T-helper 1 cell (primary cell): ENCODE measurements at places on chromosomes 13 and 19.

GRCh38 chr13:78197231-78197630 is 278.6 kb upstream of the EDNRB start:
- no peak for DNase-seq

DNA sequence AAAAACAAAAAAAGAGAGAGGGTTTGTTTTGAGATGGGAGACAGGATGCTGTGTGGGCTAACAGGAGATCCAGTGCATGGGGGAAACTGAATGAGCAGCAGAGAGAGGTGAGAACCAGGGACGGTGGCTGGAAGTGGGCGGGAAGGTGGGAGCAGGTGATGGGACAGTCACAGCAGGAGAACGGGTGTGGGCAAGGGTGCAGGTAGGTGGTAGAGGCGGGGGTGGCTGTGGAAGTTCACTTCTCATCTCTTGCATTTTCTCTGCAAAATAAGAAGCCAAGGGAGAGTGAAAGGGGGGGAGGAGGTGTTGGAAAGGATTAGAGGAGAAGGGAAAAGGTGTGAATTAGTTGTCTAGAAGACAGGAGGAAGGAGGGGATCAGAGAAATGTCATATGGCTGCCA is 21.9 kb downstream of the FBXO17 start:
- DNase-seq: no peak

DNA sequence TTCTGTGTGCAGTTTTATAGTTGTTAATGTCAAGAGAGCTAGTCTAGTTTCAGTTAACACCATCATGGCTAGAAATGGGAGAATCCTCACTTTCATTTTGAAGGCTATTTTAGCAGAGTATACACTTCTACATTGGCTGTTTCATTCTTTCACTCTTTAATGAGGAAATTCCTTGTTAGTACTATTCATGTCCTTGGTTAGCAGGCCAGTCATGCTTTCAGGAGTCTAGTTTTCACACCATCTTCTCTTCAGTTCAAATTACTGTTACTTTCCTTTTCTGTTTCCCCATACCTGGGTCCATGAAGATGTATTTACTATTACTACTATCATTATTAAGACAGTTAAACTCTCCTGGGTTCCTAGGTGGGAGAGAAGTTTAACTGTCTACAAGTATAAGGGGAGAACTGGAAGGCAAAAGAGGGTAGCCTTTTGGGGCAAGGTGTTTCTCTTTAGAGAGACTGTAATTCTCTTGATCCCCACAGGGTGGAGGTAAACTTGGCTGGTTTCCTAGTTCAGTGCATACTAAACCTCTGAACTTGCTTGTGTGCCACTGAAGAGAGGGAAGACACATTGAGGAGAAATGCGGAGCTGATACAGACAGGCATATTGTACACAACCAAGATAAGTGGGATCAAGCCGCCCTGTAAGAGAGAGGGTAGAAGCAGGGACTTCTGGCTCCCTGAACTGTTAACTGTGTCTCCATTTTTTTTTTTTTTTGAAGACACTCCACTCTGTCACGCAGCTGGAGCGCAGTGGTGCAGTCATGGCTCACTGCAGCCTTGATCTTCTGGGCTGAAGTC is 41.3 kb upstream of the IGFL4 start:
- DNase-seq: no peak

GRCh38 chr13:94813920-94814475 is 101.7 kb upstream of the SOX21 start:
- no peak for DNase-seq

DNA sequence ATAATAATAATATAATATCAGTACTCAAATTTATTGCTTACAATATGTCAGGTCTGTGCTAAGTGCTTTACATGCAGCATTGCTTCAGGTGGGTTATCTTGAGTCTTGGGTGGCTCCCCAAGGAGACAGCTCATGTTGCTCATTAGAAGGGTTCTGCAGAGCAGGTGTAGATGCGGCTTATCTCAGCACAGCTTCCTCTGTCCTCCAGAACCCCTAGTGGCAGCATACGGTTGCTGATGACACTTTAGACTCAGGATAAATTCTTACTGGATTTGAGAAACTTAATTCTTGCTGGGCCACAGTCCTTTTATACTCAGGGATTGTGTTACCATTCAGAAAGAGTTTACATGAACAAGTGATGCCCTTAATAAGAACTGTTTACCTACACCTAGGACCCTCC is 8.9 kb downstream of the COG3 start:
- DNase-seq: no peak

- DNase-seq: no peak
Measured at GRCh38 chr13:41802684-41803444, 158.0 kb downstream of the VWA8 start.

- no peak for DNase-seq
Measured at GRCh38 chr19:38657633-38658222, 10.3 kb downstream of the ACTN4 start.

GRCh38 chr13:78659732-78660494 is 958 bp upstream of the OBI1 start:
- no peak for DNase-seq

DNA sequence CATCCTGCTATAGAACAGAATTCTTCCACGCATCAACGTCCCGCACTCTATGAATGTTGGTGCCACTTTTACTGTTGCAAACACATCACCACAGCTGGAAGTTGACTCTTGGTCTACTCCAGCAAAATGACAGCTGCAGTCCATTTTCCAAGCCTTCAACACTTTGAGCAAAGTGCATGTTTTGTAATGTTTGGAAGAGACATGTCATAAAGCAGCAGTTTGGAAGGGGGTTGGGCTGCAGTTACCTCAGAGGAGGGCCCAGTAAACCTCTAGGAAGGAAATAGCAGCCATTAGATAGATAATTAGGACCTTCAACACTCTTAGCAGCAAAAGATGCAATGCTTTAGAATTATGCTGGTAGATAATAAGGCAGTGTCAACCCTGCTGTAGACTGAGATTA is 323.6 kb downstream of the TDRD3 start:
- no peak for DNase-seq

- no peak for DNase-seq
Measured at GRCh38 chr13:73514208-73514607, 455.4 kb downstream of the KLF5 start.

GRCh38 chr13:47726394-47726793 is 274.7 kb downstream of the SUCLA2 start:
- no peak for DNase-seq

GRCh38 chr13:98873377-98874028 is 104.4 kb downstream of the DOCK9 start:
- no peak for DNase-seq

- no peak for DNase-seq
Measured at GRCh38 chr13:68908879-68909278, 1198.7 kb upstream of the ATXN8OS start.

GRCh38 chr13:80131204-80131603 is 209.7 kb downstream of the SPRY2 start:
- DNase-seq: no peak

- DNase-seq: peak; percentile 44
Measured at GRCh38 chr19:1767464-1767933, 14.2 kb downstream of the ONECUT3 start.

DNA sequence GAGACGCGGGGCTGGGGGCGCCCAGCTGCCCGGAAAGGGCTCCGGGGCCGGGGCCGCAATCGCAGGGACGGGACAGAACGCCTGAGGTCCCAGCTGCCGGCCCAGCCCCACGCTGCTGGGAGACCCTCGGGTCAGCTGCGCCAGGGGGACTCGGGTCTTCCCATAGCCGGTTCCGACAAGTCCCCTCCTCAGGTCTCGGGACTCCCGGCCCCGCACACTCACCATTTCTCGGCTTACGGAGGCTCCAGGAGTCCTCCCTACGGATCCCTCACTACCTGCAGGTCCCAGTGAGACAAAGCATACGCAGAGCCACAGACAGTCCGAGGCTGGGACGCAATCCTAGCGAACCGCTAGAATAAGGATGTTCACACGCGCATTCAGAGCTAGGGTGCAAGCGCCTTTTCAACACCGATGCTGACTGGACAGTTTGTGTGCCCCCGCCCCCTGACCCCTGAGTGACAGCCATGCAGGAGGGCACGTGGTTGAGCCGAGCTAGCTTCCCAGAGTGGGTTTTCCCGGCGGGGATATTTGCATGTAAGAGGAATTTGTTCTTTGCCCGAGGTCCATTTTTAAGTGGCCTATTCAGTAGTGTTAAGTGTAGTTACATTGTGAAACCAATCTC is 13.6 kb downstream of the ZNF490 start:
- DNase-seq: no peak

GRCh38 chr13:112103961-112104880 is 37.3 kb downstream of the SOX1 start:
- DNase-seq: no peak

DNA sequence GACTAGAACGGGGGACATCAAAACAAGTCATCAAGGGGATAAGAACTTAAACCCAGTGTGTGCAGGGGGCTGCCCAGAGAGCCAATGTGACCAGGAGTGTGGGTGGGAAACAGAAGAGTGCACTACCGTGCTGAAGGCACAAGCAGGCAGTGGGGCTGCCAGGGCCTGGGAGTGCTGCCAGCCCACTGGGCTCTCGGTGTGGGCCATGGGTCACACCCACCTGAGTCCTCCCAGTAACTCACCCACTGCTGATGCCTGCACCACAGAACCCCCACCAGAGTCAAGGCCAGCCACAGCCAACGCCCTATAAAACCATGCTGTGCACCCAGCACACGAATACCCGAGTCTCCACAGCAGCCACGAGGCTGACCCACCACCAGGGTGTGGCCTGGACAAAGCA is 8.5 kb downstream of the MED26 start:
- DNase-seq: no peak

DNA sequence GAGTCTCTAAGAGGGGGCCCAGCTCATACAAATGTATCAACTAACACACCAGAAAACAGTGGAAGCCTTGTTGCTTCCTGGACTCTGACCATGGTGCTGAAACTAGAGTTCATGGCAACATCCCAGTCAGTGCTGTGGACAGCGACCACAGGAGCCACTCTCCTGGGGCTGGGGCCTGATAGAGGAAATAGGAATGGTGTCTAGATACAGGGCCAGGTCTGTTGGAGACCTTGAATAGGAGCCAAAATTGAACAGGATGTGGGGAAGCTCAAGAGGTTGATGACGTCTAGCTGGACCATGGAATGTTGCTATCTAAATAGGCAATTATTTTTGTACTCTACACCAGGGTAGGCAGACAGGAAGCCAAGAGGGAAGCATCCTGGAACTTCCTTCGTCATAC is 21.7 kb downstream of the LILRB4 start:
- DNase-seq: no peak

- no peak for DNase-seq
Measured at GRCh38 chr13:85166891-85167290, 632.3 kb downstream of the SLITRK6 start.

GRCh38 chr19:42606660-42607351 is 12.1 kb upstream of the CEACAM8 start:
- DNase-seq: no peak

GRCh38 chr13:72537395-72537780 is 190.0 kb downstream of the MZT1 start:
- no peak for DNase-seq

DNA sequence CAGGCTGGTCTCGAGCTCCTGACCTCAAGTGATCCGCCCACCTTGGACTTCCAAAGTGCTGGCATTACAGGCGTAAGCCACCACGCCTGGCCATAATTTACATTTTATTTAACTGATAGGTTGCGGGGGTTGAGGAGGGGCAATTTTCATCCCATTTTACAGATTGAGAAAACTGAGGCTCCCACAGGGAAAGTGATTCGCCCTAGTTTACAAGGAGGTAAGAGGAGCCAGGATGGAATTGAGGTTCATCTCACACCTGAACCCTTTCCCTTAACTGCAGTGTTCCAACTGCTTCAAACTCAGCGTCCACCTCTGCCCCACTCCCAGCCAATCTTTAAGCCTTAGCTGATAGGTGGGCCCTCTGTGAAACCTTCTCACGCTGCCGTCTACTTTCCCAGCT is 4.0 kb upstream of the NAPA start:
- no peak for DNase-seq

DNA sequence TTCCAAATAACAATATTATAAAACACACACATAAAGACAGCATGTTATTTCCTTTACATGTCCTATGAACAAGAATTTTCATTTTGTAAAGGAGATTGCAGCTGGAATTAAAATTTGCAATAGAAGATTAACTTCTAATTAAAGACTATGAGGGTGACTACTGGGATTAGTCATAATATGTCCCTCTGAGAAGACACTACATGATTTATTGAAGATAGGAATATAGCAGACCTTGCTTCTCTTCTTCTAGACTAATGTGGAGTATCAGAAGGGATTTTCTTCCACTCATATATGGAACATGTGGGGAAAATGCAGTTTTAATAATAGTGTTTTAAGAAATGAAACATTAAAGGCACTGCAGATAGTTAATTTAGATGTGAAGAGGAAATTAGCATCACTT is 177.8 kb downstream of the NALCN start:
- DNase-seq: no peak

DNA sequence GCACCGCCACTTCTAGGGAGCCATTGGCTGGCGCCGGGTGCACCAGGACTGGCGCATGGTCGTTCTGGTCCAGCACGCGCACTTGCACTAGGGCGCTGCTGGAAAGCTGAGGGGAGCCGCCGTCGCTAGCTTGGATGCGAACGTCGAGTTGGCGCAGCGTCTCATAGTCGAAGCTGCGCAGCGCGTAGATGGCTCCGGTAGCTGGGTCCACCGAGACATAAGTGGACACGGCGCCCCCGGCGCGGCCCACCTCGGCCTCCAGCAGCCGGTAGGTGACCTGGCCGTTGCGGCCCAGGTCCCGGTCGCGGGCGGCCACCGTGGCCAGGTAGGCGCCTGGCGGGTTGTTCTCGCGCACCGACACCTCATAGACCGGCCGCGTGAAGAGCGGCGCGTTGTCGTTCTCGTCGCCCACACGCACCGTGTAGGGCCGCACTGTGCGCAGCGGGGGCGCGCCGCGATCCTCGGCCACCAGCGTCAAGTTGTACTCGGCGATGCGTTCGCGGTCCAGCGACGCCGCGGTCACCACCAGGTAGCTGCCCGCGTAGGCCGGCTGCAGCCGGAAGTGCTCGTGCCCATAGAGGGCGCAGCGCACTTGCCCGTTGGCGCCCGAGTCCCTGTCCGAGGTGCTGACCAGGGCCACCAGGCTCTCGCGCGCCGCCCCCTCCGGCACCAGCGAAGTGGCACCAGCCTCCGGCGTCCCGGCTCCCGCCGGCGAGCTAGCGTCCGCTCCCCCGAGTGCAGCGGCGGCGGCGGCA is 1.7 kb downstream of the PCDH8 start:
- DNase-seq: no peak

DNA sequence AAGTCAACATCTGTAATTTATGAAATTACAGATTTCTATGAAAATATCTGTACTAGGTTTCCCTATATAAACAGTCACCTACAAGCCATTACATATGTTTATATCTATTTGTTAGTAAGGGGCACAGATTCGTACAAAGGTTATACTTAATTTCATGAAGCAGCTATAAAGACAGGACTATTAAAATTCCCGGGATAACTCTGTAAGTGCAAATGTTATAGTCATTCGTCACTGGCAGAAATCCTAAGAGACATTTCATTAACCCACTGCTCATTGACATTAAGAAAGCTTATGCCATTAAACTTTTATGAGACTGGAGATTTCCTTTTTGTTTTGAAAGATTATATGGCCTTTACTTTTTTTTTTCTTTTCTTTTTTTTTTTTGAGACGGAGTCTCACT is 122.9 kb downstream of the MYO16 start:
- DNase-seq: no peak

- no peak for DNase-seq
Measured at GRCh38 chr13:66780814-66781213, 449.3 kb downstream of the PCDH9 start.

GRCh38 chr13:65414187-65414586 is 1815.9 kb downstream of the PCDH9 start:
- no peak for DNase-seq
